ENCODE measurements at places on chromosomes 6 and 20.

DNA sequence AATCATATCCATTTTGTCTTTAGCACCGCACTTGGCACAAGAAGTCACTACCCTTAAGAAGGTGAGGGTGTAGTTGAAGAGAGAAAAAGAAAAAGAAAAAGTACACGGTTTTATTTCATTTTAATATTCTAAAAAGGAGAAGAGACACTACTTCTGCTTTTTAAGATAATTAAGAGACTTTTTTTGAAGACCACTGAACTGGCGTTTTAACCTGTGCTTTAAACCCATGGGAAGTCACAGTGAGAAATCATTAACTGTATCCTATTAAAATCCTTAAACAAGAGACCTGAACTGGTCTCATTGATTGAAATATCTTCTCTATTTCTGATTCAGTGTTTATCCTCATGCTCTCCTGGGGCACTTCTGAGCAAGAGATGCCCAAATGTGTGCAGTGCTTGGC, 243.5 kb downstream of the TMEM242 start:
- DNase-seq: no peak

DNA sequence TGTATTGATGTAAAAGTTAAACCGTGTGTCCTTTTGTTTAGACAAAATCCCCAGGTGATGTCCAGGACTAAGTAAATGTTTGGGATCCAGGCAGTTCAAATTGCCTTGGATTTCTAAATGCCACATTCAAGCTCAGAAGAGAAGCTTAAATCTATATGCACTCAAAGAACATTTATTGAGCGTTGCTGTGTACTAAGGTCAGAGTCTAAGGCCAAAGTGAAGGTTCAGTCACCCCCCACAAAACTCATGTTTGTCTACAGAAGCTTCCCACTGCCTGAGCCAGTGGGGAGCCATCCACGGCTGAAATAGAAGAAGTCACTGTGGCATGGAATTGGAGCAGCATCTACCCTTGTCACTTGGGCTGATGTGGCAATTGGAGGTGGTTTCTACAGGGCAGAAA, 70.7 kb upstream of the INSM1 start:
- DNase-seq: no peak

DNA sequence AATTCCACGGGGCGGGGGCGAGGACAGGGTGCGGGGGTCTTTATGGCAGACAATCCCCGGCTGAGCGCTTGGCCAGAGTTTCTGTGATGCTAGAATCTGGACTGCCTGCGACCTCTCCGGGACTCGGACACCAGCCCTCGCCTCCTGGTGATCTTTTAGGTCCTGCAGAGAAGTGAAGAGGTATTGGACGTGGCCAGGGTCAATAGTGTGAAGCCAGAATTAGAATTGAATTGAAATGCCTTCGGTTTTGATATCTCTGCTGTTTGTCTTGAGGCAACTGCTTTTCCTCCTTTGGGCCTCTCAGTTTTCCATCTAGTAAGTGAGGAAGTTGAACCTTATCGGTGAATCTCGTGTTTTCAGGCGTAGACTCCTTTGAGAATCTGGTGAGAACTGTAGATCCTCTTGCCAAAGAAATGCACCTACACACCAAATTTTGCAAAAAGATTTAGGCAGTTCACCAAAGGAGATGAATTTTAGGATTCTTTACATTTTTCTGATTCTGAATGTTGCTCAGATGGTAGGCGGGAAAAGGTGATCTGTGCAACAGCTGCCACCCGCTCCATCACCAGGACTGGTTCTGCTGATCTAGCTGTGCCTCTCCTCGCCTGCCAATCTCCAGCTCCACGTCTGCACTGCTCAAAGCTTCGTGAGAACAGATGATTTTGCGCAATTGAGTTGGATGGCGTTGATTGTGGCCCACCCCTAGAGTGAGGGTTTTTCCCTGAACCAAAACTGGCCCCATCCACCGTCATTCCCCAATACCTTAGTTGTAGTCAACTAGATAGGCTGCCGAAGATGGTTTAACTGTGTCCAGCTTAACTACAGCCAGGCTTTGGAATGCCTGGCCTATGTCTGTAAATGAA, 837 bp upstream of the OSER1 start:
- no peak for DNase-seq

DNA sequence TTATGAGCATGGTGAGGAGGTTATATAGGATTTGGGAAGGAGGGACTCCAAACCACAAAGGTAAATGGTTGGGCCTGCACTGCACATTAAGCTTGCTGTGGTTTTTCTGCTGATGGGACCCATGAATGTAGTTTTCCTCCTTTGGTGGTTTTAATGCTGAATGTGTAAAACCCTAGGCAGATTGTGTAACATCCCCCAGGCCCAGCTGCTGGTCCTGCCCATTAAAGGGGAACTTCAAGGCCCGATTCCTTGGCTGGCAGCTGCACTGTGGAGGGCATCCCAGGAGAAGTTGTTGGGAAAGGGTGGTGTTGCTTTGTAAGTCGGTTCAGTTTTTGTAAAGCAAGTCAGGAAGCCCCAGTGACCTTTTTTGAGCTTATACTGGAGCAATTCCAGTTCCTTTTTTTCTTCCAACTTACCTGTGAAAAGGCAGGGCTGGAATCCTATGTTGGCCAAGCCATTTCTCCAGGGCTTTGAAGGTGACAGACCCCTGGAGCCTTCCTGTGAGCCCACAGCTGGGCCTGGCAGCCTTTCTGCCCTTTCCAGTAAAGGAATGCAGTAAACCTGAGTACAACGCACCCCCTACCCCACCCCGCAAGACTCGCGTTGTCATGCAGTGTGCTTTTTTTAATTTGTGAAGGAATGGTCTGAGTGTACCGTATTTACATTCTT, 43.1 kb upstream of the NAA20 start:
- no peak for DNase-seq

DNA sequence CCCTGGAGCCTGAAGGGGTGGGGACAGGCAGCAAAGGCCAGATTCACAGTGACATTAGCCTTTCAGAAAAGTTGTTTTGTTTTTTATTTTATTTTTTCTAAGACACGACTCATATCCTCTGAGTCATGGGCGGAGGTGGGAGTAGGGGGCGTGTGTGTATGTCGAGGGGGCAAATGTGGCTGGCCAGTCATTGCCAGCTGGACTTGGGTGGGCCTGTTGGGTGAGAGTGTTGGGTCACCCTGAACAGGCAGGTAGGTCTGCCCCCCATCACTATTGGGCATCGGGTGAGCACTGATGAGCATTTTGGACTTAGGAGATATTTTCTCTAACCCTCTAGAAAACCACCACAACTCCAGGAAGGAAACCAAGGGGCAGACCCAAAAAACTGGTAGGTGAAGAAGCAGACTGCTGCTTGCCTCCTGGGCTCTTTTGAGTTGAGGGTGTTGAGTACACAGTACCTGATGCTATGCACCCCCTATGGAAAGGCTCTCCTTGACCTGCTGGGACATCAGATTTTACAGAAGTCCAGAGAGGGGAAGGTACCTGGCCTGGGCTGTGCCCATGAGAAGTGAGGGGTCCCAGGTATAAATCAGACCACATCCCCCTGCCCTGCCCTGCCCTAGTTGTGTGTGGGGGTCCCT, 5.6 kb downstream of the SMIM29 start:
- DNase-seq: no peak

DNA sequence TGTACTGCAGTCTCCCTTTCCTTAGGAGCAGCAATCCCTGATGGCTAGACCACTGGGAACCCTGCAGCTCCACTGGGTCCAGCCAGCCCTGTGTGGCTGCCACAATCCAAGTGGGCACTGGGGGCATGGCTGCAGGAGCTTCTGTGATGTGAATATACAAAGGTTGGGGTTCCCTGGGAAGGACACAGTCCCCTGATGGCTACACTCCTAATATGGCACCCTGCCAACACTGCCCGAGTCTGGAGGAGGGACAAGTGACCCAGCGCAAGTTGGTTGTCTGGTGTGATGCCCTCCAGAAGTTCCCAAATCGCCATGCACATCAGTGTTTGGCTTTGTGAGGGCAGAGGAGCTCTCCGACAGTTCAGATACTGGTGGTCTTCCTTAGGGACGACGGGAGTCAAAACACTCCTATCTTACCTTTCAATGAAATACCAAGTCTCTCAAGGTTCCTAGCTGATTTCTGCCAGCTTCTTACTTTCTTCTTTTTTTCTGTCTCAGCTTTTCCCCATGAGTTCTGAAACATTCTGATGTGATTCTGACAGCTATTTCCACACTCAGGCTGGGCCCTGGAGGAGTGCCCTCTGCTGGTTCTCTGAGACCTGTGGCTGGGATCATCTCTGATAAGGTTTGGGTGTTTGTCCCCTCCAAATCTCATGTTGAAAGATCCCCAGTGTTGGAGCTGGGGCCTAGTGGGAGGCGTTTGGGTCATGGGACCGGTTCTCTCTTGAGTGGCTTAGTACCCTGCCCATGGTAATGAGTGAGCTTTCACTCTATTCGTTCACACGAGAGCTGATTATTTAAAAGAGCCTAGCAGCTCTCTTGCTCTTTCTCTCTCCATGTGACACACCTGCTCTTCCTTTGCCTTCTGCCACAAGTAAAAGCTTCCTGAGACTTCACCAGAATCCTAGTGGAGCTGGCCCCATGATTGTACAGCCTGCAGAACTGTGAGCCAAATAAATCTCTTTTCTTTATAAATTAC, 15.5 kb upstream of the ZFP57 start:
- no peak for DNase-seq

DNA sequence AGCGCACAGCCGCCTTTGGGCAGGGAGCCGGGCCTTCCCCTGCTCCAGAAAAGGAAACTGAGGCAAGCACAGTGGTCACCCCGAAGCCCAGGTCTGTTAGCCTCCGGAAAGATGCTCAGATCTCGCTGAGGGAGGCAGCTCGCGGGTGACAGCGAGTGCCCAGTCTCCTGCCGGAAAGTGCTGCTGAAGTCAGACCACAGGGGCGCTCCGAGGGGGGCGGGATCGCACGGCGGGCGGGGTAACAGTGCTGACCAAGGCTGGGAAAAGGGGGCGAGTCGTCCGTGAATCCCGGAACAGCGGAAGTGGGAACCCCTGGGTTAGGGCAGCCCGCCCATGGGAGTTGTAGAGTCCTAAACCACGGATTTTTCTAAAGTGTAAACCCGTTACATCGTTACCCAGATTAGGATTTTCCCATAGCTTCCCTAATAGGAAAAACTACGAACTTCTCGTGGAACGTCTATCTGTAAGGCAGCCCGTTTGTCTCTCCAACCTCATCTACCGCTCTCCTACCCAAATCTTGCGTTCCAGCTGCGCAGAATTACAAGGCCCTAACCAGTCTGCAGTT, 504 bp downstream of the VPS16 start:
- no peak for DNase-seq

- DNase-seq: no peak
Observed at GRCh38 chr6:35736253-35736894, 458 bp upstream of the ARMC12 start.

GRCh38 chr6:73030257-73030656, 195.0 kb downstream of the KHDC1L start:
- no peak for DNase-seq

GRCh38 chr6:6837541-6838080, 249.1 kb downstream of the LY86 start:
- DNase-seq: no peak

DNA sequence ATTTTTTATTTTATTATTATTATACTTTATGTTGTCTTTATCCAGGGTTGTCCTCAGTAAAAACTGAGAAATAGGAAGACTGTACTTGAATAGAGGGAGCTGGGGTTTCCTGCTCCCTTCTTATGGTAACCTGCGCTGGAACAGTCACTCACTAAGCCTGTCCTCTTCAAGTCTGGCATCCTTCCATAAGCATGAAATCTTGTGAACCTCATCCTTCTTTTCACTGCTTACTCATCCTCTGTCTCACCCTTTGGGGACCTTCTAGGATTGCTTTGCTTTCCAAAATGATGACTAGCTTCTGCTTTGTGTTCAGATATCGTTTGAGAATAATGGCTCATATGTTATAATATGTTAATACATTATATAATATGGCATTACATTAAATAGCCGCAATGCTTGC, 90.6 kb downstream of the C6orf118 start:
- no peak for DNase-seq
